Thyroid gland (tissue), 4 donors: ENCODE measurements at places on chromosomes 4 and X.

DNA sequence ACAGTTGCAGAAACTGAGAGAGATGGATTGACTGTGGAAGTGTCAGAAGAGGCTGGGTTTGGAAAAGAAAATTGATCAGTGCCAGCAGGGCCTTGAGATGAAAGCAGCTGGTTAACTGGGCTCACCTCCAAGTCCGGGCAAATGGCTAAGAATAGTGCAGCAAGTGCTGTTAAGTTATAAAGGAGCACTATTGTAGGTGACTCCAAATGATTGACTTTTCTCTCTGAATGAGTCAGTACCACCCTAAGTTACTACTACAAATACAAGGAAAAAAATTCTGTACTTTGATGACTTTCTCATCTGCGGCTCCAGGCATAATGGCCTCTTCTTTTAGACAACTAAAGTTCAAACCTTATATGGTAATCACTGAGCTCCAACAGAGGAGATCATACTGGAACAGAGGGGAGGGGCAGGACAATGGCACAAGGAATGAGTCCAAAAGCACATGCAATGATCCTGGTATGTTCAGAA lies 733.4 kb upstream of the INTU start:
- DNase-seq, result peak; percentile 19

DNA sequence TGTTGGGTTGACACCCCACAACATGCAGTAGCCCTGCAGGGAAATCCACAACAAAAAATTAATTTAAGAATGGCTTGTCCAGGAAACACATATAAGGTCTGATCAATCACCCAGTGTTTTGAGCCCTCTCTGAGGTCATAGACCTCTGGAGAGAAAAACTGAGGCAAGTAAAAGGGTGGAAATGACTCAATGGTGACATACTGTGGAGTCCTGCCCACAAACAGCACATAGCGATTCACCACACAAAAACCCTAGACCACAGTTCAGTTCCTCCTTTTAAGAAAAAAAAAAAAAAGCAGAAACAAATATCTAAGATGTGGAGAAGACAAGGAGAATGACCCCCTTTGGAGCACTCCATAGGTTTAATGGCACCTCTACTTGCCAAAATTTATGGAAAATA lies 2691.0 kb downstream of the PCDH7 start:
- DNase-seq, result no peak

- DNase-seq, result no peak
Observed at GRCh38 chr4:126838941-126839679, 793.6 kb upstream of the INTU start.

GRCh38 chr4:41913509-41913908 lies 21.7 kb upstream of the TMEM33 start:
- no peak for DNase-seq

GRCh38 chr4:153189016-153189801 lies 15.0 kb upstream of the TRIM2 start:
- no peak for DNase-seq

- peak; percentile 50 for DNase-seq
Observed at GRCh38 chr4:155667222-155667567, 547 bp downstream of the GUCY1A1 start.

DNA sequence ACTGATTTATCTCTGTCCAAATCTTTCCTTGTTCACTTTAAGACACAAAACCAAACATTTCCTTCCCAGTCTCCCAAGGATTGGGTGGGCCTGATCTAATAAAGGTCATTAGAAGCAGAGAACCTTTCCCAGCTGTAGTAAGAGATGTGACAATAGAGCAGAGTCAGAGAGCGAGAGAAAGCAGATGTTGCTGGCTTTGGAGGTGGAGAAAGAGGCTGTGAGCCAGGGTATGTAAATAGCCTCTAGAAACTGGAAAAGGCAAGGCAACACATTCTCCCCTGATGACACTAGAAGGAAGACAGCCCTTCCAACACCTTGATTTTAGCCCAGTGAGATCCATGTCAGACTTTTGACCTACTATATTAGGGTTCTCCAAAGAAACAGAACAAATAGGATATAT lies 337.5 kb upstream of the CASK start:
- DNase-seq, result no peak

DNA sequence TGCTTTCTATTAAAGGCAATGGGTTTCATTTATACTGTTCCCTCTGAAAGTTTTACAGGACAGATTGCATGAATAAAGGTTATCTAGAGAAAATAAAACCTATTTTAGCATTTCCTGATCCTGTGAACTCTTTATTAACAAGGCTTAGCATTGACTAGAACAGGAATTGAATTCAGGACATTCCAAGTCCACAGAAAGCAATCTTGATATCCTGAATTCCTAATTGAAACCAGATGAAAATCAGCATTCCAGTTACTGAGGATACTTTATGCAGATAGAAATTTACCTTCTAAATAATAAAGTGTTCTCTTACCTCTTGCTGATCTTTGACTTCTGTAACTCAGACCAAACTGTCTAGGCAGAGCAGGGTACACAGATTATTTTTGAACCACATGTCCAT lies 151.4 kb downstream of the ZNF518B start:
- no peak for DNase-seq

- DNase-seq, result no peak
Observed at GRCh38 chrX:71543316-71543715, 10.4 kb downstream of the OGT start.

DNA sequence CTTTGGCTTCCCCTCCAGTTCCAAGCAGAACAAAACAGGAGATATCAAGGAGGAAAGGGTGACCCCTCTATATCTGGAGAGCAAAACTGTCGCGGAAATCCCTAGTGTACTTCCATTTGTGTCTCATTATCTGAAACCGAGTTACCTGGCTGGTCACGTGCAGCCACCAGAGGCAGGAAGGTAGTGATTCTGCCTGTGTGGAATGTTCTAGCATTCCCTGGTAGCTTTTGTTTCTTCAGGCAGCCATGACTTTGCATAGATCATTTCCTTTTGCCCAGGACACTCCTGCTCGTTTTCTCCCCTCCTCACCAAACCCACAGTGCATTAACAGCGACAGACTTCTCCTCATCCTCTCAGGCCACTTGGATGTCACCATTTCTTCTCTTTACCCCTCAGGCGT lies 107.9 kb downstream of the PTTG2 start:
- DNase-seq, result no peak

- no peak for DNase-seq
Observed at GRCh38 chr4:11799196-11799595, 370.5 kb upstream of the HS3ST1 start.

- DNase-seq, result no peak
Observed at GRCh38 chr4:186226521-186227189, 652 bp upstream of the KLKB1 start.

DNA sequence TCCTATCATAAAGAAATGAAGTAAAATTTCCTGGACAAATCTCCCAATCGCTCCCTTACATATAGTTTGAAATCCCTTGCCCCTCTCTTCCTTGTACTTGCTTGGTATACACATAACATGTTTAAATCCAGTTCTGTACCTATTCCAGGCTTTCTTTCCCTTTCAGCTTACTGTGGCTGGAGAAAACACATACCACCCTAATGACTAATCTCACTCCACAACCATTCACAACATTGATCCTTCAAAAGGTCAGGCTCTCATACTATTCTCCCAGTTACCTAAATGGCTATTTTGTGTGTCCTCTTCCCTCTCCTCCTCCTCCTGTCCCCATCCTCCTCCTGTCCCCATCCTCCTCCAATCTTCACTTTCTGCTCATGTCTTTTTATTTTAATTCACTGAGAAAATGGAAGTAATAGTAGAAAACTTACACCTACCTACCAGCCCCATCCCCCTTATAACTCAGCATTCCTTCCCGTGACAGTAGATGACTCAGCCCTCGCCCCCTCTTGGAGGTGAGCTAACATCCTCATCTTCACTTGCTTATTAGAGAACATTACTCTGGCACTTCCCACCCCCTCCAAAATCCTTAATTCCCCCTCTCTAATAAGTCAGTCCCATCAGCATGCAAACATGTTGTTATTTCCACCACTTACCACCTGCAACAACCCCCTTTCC lies 77.5 kb downstream of the IL15 start:
- DNase-seq, result no peak
